ENCODE measurements at places on chromosomes 7 and 10. TPM values are rescaled to one million over a fixed set of nuclear protein-coding genes. Genes with fewer than 3 reads are reported as not detected.

Gene LANCL2
- total RNA-seq: 9.1 TPM

DNA sequence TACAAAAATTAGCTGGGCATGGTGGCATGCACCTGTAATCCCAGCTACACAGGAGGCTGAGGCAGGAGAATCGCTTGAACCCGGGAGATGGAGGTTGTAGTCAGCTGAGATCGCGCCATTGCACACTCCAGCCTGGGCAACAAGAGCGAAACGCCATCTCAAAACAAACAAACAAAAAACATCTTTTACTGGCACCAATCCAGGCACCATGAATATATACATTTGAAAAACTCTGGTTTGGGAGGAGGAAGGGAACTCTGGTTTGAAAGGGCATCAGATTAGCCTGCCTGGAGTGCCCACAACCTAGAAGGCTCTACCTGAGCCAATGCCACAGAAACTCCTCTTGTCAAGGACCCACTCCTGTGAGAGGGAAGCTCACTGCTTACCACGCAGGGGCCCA is 15.9 kb downstream of the POLL start:
- no peak overlapping the region for H3K4me3 ChIP-seq
- peaks cover 3% of the 10 kb centered on the region for H3K36me3 ChIP-seq
- DNase-seq: no peak
- peaks cover 29% of the 10 kb centered on the region for H3K4me1 ChIP-seq

DNA sequence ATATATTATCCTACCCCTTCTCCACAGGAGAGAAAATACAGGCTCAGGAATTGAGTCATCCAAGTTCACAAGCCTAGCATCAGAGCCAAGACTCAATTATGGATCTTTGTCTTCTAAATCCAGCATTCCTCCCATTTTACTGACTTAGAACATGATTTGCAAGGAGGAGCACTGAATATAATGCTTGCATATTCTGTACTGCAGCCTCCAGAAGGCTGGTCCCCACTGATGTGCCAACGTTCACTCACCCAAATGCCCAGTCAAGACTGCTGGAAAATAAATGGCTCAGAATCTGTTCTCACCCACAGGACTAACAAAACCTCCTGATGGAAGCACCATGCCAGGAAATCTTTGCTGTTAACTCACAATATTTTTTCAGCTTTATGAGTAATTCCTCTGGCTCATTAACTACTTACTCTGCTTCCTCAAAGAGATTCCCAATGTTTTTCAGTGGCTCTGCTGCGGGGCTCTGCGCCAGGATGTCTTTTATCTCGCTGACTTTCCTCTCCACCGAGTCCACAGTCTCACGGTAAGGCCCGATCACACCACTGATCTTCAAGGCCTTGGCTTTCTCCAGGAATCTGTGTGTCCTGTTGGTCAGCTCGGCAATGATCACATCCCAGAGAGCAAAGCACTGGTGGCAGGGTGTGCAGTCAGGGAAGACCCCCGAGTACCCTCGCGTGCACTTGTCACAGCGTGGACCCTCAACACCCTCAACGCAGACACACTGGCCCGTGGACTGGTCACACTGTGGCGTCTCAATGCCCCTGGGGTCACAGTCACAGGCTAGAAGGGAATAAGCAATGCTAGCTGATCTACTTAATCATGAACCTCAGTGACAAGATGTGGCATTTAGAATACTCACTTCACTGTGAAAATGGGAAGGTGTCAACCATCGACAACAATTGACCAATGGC is 48.8 kb downstream of the DLD start:
- no peak overlapping the region for H3K27ac ChIP-seq
- H3K27me3 ChIP-seq: no peaks in the 10 kb centered on the region
- no peak overlapping the region for H3K4me3 ChIP-seq
- H3K36me3 ChIP-seq: peaks cover 36% of the 10 kb centered on the region
- peaks cover 30% of the 10 kb centered on the region for H3K4me1 ChIP-seq

GRCh38 chr7:16345979-16346958 is 75.1 kb downstream of the CRPPA start:
- no peak for DNase-seq
- H3K4me3 ChIP-seq: no peak overlapping the region
- no peaks in the 10 kb centered on the region for H3K27me3 ChIP-seq
- no peak overlapping the region for H3K27ac ChIP-seq
- H3K36me3 ChIP-seq: peaks cover 9% of the 10 kb centered on the region

DNA sequence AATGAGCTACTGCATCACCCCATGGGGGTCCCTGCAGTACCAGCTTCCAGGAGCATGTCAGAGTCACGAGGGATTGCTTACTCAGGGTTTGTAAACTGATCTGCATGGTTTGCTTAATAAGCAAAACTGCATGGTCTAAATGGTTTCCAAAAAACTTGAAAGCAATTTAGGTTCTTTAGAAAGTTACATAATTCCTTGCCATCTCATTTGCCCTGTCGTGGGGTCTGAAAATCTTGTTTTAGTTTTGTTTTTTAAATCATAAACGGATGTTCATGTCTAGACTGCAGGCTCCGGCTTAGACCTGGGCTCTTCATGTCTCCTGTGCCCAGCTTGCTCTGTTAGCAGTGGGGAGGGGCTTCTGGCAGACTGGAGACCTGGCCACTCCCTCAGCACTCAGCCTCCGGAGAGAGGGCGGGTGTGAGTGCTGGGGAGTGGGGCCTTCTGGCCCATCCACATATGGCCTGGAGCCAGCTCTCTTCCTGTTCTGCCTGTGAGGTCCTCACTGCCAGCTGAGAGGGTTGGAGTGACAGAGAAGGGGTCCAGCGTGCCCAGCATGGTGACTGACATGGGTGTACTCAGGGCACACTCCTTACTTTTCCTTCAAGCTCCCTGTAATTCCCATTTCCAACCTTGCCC is 17.5 kb downstream of the PRF1 start:
- H3K4me1 ChIP-seq: peaks cover 25% of the 10 kb centered on the region
- DNase-seq: peak; percentile 74
- H3K27me3 ChIP-seq: no peaks in the 10 kb centered on the region
- H3K27ac ChIP-seq: peak overlapping the region; percentile 75

DNA sequence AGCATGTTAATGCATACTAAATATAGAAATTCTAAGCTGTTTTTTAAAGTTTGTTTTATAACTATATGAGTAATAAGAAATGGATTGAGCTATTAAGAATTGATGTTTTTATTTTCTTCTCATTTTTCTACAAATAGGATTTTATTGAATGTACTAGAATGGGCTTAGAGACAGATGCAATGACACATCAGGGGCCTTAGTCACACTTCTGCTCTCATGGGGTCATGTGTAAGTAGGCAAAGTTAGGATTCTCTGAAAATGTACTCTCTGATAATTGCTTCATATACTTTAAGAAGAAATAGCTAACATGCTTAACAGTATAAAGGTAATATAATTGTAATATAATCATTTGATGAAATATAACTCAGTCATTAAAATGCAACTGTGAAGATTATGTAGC is 154.6 kb downstream of the ZNF438 start:
- H3K27ac ChIP-seq: no peak overlapping the region
- no peaks in the 10 kb centered on the region for H3K4me1 ChIP-seq
- H3K4me3 ChIP-seq: no peak overlapping the region

- no peaks in the 10 kb centered on the region for H3K27me3 ChIP-seq
- H3K27ac ChIP-seq: peak overlapping the region; percentile 48
- H3K4me3 ChIP-seq: no peak overlapping the region
- H3K4me1 ChIP-seq: peaks cover 12% of the 10 kb centered on the region
- peaks cover 20% of the 10 kb centered on the region for H3K36me3 ChIP-seq
Measured at GRCh38 chr10:60704471-60704870, 73.8 kb upstream of the CDK1 start.

DNA sequence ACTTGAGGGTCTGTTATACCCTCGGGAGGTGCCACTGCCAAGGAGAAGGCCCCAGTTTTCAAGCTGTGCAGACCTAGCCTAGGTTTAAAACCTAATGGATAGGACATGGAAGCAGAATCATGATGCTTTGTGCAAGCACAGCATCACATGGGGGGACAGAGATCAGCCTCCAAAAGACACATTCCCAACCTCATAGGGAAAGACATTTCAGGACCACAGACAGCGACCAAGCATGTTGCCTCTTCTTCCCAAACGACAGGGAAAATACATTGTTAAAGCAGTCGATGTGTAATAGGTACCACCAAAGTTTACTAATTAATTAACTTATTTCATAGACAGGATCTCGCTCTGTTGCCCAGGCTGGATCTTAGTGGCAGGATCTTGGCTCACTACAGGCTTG is 573.9 kb downstream of the TCERG1L start:
- no peak overlapping the region for H3K4me3 ChIP-seq
- H3K27me3 ChIP-seq: peaks cover 18% of the 10 kb centered on the region
- peaks cover 76% of the 10 kb centered on the region for H3K36me3 ChIP-seq
- no peaks in the 10 kb centered on the region for H3K4me1 ChIP-seq
- no peak overlapping the region for H3K27ac ChIP-seq
- DNase-seq: no peak

Measured in WTC11 (cell line).